Lung (tissue), 17 donors: ENCODE measurements at places on chromosomes 6 and 20. TPM values are rescaled to one million over a fixed set of nuclear protein-coding genes. Genes with fewer than 3 reads are reported as not detected.

SLCO4A1 gene
- 4.7 TPM for total RNA-seq

DNA sequence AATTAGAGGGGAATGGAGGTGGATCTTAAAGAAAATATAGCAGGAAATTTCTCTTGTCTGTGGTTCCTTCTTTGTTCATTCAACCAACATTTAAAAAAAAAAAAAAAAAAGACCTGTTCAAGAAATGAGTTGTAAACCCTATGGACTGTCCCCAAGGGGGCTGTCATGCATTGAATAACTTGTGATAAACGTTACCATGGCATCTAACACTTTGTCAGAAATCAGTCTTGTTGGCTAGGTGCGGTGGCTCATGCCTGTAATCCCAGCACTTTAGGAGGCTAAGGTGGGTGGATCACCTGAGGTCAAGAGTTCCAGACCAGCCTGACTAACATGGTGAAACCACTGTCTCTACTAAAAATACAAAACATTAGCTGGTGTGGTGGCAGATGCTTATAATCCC is 381.7 kb downstream of the BCKDHB start:
- no peaks in the 10 kb centered on the region for H3K36me3 ChIP-seq
- no peak for DNase-seq
- no peaks in the 10 kb centered on the region for H3K4me1 ChIP-seq
- H3K27me3 ChIP-seq, result no peaks in the 10 kb centered on the region

DNA sequence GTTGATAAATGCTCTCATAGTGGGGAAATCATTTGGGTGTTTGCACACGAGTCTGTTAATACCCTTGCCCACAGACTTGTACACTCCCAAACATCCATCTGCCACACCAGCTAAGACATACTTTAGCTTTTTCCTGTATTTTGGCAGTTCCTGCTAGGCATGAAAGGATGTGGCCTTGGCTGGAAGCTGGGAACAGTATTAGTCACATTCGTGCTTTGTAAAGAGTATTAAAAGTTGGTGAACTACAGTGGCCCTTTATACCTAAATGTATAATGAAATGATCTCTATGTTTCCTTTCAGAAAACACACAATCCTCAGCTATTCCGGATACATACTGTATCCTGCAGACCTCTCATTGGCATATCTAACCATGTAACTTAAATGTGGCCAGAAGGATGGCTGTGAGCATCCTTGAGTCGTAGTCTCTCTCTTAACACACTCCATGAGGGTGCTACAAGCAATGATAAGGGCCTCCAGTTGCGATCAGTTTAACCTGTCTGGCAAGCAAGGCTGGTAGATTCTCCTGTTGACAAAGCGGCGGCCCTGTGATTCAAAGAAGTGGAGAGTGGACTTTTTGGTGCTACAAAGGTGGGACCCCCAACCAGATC is 1.5 kb downstream of the LEMD2 start:
- H3K4me1 ChIP-seq, result peaks cover 17% of the 10 kb centered on the region
- peaks cover 3% of the 10 kb centered on the region for H3K36me3 ChIP-seq
- peaks cover 2% of the 10 kb centered on the region for H3K27me3 ChIP-seq
- H3K4me3 ChIP-seq, result no peak overlapping the region
- no peak for DNase-seq
- peak overlapping the region; percentile 100 for H3K27ac ChIP-seq

DNA sequence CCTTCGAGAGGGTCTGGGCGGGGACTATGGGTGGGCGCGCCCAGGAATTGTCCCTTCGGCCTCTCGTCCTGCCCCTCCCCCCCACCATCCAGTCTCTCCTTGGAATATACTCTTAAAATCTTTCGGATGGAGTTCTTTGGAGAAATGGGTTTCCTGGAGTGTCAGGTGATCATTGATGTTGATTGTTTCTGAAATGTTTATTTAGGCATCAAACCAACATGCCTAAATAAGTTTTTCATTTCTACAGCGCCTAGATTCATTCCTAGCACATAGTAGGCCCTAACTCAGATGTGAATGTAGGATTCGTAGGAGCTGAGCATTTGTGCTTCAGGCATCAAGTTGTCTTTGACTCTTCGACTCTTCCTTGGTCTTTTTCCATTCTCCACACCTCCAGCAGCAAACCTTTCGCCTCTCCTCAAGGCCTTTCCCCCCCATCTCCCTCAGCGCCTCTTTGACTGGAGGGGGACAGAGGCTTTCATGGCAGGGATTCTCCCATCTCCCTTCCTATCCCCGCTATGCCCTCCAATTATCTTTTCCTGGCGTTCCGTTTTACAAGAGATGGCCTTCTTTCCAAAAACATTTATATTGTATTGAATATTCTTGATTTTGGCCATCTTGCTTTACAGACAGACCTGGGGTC is 610 bp downstream of the CASP8AP2 start:
- peaks cover 5% of the 10 kb centered on the region for H3K36me3 ChIP-seq
- peaks cover 9% of the 10 kb centered on the region for H3K4me1 ChIP-seq
- H3K27ac ChIP-seq, result peak overlapping the region; percentile 76
- H3K27me3 ChIP-seq, result no peaks in the 10 kb centered on the region

DNA sequence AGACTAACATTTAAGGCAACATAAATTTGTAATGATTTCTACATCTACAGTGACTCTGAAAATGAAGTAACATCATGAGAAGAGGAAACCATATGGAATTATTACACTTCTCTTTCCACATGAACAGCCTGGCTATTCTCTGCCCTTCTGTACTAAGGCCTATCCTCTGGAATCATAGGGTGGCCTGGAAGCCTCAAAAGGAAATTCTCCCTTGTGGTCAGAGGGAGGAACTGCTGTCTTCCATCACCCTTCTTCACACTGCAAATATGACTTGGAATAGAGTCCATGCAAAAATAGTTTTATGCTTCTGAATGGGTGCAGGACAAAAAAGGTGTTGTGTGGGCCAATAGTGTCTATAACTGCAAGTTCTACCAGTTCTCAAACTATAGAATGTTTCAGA is 44.6 kb upstream of the SH3BGRL2 start:
- no peaks in the 10 kb centered on the region for H3K27me3 ChIP-seq
- DNase-seq, result no peak
- H3K36me3 ChIP-seq, result no peaks in the 10 kb centered on the region
- H3K27ac ChIP-seq, result no peak overlapping the region
- H3K4me1 ChIP-seq, result no peaks in the 10 kb centered on the region

MYL9 gene
- total RNA-seq, result 239 TPM

- no peaks in the 10 kb centered on the region for H3K4me1 ChIP-seq
- H3K36me3 ChIP-seq, result no peaks in the 10 kb centered on the region
- no peak overlapping the region for H3K27ac ChIP-seq
These were observed 244.1 kb upstream of the QKI start for GRCh38 chr6:163170294-163170883.

OVOL2 gene
- total RNA-seq, result 11.2 TPM

ADAM33 gene
- total RNA-seq, result 6.6 TPM

DNA sequence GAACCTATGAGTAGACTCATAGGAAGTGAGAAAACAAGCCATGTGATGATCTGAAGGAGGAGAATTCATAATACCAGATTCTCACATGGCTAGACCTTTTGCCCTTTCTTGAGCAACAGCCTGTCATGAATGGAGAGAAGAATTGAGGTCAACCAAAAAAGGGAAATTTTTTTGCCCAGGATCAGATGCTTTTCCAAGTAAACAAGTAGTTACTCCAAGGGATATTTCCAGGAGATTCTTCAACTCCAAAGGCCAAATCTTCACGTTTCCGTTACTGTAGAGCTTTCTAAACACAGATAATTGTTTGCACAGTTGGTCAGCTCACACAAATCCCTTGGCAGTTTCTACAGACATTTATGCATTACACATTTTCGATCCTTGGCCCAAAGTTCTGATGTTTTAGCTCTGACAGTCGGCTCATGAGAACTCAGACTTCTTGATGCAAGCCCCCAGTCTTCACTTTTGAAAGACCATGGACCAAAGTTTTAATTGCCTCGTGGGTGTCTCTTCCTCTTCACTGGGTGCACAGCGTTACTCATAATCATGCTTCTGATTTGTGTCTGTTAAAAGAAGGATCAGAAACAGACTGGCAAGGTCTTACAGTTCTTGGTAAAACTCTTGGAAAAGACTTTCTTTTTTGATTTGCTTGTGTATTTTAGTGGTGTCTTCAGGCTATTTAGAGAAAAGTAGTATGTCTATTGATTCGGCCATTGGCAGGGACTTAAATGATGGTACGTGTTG is 115.0 kb downstream of the TSHZ2 start:
- no peak for DNase-seq
- no peak overlapping the region for H3K4me3 ChIP-seq
- no peaks in the 10 kb centered on the region for H3K36me3 ChIP-seq

DNA sequence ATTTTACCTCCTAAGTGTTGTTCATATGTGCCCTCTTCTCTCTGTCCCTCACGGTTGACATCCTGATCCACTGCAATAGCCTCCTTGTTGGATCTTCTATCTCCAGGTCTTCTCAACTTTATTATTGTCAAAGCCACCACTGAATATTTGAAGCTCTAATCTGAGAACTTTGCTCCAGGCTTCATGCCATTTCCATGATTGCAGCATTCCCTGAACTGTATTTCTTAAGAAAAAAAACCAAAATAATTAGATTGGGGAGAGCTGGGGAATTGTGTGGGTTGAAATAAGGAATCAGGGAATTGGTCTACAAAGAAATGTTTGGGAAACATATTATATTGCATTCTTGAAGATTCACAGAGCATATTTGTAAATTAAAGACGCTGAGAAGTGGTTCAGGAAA is 2.5 kb upstream of the STX7 start:
- H3K27ac ChIP-seq, result no peak overlapping the region
- H3K4me3 ChIP-seq, result no peak overlapping the region
- peaks cover 28% of the 10 kb centered on the region for H3K4me1 ChIP-seq
- no peaks in the 10 kb centered on the region for H3K36me3 ChIP-seq

SOX4 gene
- total RNA-seq, result 29.6 TPM

- H3K27me3 ChIP-seq, result no peaks in the 10 kb centered on the region
- H3K4me1 ChIP-seq, result no peaks in the 10 kb centered on the region
- DNase-seq, result no peak
- H3K27ac ChIP-seq, result no peak overlapping the region
- H3K36me3 ChIP-seq, result no peaks in the 10 kb centered on the region
These were observed 1567.8 kb upstream of the DEFB115 start for GRCh38 chr20:29689411-29690225.

DNA sequence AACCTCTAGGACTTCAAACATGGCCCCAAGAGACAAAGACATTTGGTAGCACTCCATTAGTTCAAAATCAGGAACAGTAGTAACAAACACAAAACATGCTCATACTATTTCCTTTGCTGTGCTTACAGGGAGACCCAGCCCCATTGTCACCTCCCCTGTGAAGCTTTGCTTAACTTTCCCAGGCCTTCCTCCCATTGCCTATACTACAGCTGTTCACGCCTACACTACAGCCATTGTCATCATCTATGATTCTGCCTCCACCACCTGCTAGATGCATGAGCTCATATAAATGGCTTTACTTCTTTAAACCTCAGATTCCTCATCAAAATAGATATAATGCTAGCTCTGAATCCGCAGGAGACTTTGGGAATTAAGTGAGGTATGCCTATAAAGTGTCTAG is 8.7 kb downstream of the PHACTR1 start:
- no peak overlapping the region for H3K27ac ChIP-seq
- no peaks in the 10 kb centered on the region for H3K36me3 ChIP-seq
- no peak for DNase-seq
- no peaks in the 10 kb centered on the region for H3K27me3 ChIP-seq
- H3K4me3 ChIP-seq, result no peak overlapping the region

DNA sequence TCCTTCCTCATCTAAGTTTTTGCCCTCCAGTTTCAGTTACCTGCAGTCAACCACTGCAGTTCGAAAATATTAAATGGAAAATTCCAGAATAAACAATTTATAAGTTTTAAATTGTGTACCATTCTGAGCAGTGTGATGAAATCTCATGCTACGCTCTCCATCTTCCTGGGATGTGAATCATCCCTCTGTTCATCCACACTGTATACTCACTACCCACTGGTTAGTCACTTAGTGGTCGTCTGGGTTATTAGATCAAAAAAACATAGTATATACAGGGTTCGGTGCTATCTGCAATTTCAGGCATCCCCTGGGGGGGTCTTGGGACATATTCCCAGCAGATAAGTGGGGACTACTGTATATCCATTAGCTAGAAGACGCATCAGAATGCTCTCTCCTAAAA is 151.9 kb upstream of the SLC22A16 start:
- no peak for DNase-seq
- H3K4me3 ChIP-seq, result no peak overlapping the region
- H3K27ac ChIP-seq, result no peak overlapping the region
- peaks cover 7% of the 10 kb centered on the region for H3K36me3 ChIP-seq

ANKEF1 gene
- total RNA-seq, result 7.9 TPM

DNA sequence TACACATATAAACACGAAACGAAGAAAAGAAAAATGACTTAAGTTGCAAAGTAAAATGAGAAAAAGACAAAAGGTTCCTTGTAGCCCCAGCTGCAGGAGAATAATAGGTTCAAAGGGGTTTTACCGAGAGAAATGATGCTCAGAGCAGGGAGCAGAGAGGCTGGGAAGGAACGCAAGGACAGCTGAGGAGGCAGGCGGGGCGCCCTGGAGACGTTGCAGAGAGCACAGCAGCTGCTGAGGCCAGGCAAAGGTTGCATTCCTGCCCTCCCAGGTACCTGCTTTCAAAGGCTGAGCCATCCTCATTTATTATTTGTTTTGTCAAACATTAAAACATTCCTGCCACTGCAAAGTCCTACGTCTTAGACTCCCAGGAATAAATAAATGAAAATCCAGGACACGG is 16.2 kb upstream of the VAPB start:
- no peaks in the 10 kb centered on the region for H3K36me3 ChIP-seq
- no peaks in the 10 kb centered on the region for H3K27me3 ChIP-seq
- no peak overlapping the region for H3K27ac ChIP-seq
- no peak for DNase-seq

- H3K4me1 ChIP-seq, result no peaks in the 10 kb centered on the region
- H3K4me3 ChIP-seq, result no peak overlapping the region
- DNase-seq, result no peak
- H3K36me3 ChIP-seq, result no peaks in the 10 kb centered on the region
- H3K27me3 ChIP-seq, result no peaks in the 10 kb centered on the region
These were observed 90.4 kb downstream of the MAP3K7 start for GRCh38 chr6:90496258-90497016.

GRCh38 chr20:56429502-56429901 is 17.4 kb downstream of the CASS4 start:
- peaks cover 6% of the 10 kb centered on the region for H3K36me3 ChIP-seq
- no peaks in the 10 kb centered on the region for H3K27me3 ChIP-seq
- no peak overlapping the region for H3K4me3 ChIP-seq
- peak; percentile 46 for DNase-seq
- H3K27ac ChIP-seq, result peak overlapping the region; percentile 78

DNA sequence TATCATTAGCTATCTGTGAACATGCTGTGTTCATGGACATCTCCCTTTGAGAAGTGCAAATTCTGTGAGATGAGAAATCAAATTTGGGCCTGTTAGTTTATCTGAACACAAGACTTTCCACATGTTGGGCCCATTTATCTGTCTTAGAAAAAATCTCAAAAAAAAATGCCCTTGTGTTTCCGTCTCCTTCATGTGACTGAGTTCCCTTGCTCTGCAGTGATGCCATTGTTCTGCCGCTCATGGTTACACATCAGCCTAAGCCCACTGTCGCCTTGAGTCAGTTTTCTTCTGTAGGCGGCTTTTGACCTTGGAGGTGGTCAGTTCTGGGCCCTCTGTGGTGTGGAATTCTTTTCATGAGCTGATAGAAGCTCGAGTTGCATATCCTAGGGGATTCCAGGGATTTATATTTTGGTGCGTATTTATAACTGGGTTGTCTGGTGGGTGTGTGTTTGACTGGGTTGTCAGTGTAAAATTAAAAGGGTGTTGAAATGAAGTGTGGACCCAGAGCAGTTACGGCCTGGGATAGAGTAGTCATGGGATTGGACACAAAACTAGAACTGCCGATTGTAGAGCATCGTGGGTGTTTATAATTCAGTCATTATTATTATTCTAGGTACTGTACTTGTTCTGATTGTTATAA is 156.7 kb downstream of the JARID2 start:
- H3K36me3 ChIP-seq, result no peaks in the 10 kb centered on the region
- no peak for DNase-seq
- no peak overlapping the region for H3K4me3 ChIP-seq
- H3K27me3 ChIP-seq, result no peaks in the 10 kb centered on the region
- H3K27ac ChIP-seq, result peak overlapping the region; percentile 66

E2F1 gene
- total RNA-seq, result 6.4 TPM
